ENCODE measurements at places on chromosomes 1 and 21.

DNA sequence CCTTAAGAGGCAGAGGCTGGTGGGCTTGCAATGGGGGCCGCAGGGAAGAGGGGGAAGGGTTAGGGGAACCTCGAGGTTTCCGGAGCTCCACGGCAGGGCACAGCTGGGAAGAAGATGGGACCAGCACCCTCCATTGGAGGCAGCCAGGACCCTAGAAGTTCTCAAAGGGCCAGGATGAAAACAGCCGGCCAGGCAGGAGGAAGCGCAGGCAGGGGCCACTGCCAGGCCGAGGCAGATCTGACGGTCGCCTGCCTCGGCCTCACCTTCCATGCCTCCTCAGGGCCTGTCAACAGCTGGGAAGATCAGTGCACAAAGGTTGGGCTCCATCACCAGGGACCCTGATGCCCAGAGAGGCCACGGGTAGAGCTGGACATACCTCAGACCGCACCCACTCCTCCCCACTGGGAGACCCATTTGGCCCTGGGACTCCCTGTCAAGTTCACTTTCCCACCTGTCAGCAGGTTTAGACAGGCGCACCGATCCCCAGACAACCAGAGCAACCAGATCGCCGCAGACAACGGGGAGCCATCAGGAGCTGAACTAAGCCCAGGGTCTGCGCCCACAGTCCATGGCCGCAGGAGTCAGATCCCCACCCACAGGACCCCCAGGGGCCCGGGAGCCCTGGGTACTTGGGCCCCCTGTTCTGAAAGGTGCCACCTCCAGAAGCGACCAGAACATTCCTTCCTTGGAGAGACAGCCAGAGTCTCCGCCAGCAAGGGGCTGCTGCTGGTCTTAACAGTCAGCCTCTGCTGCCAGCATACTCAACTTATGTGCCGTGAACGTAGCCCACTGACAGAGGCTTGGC lies 2.2 kb downstream of the SLC19A1 start:
- DNase-seq, result peak; percentile 13

DNA sequence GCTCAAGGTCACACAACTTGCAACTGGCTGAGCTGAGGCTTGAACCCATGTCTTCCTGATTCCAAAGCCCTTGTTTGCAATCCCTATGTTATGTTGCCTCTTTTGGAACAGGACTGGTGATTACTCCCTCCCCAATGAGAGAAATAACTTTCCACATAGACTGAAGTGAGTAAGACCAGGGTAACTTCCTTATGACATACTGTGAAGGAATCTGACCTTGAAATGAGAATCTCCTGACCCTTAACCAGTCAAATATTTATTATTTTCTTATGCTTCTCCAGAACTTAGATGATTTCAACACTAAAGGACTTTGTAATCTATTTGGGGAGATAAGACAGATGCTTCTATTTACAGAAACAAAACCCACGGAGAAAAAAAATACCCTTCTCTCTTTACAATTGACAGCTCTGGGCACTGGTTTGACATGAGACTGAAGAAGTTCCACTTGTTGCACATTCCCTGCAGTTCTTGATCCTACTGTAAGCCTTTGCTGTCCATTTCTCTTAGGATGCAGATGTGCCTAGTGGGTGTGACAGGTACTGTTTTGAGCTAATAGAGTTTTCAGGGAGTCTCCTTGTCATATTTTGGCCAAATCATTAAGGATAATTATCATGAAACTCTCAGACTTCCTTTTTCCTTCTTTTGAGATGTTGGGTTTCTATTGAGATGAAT lies 3.9 kb upstream of the RPTN start:
- DNase-seq, result no peak

DNA sequence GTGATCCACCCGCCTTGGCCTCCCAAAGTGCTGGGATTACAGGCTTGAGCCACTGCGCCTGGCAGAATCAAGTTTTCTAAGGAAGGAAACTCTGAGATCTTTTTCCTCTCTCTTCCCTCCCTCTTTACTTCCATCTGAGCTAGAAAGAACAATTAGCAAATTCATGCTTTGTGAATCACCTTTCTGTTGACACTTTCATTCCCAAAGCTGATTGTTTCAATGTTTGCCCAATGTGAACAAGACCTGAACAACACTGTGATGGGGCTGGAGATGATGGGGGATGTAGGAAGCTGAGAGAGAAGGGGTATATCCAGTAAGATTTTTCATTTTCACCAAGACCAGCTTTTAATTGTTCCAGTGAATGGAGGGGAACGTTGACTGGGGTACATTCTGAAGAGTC lies 5.7 kb upstream of the TENT5B start:
- DNase-seq, result no peak

GRCh38 chr21:43687566-43688399 lies 28.4 kb downstream of the RRP1B start:
- no peak for DNase-seq

DNA sequence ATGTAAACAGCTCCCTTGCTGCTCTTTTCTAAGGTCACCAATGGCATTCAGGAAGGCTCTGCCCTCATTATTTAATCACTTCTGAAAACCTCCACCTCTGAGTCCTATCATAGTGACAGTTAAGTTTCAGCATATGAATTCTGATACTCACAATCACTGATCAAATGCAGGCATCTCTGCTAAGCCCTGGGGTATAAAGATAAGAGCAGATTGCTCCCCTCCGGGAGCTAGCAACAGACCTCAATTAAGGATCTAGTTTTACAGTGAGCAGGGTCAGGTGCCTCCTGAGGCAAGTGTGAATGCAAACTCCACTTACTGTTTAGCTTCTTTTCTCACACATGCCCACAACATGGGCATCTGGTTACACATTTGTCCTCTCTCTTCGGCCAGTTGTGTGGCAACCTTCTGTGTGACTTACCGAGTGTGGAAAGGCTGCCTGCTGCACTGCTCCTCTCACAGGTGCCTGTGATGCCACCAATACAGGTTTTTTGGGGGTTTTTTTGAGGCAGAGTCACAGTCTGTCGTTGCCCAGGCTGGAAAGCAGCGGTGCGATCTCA lies 15.0 kb downstream of the IL10RB start:
- DNase-seq, result no peak

- DNase-seq, result no peak
Observed at GRCh38 chr1:54808443-54809207, 7.5 kb upstream of the TTC22 start.

GRCh38 chr1:61279570-61279969 lies 197.2 kb downstream of the NFIA start:
- DNase-seq, result no peak

GRCh38 chr1:234987415-234988154 lies 141.1 kb downstream of the TOMM20 start:
- DNase-seq, result peak; percentile 67

- no peak for DNase-seq
Observed at GRCh38 chr21:45383111-45383614, 21.8 kb upstream of the COL18A1 start.

- DNase-seq, result no peak
Observed at GRCh38 chr1:219585837-219586455, 27.0 kb downstream of the ZC3H11B start.

- no peak for DNase-seq
Observed at GRCh38 chr1:230735447-230735846, 11.7 kb upstream of the CAPN9 start.

DNA sequence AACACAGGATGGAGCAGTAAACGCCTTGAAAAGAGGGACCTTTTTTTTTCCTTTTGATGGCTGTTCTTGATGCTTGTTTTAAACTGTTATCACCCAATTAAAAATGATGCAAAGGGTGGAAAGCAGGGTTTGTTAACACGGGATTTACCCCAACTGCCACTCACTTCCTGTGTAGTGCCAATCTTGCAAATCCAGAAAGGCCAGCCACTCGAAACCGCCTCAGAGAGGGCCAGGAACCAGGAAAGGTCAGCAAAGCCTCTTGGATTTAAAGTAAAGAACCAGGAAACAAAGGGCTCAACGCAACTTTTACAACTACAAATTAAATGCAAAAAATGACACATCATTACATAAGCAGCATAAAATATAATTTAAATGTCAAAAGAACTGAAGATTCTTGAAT lies 347.4 kb downstream of the PDE4B start:
- no peak for DNase-seq

- DNase-seq, result no peak
Observed at GRCh38 chr1:27632387-27633297, 2.3 kb downstream of the FGR start.

DNA sequence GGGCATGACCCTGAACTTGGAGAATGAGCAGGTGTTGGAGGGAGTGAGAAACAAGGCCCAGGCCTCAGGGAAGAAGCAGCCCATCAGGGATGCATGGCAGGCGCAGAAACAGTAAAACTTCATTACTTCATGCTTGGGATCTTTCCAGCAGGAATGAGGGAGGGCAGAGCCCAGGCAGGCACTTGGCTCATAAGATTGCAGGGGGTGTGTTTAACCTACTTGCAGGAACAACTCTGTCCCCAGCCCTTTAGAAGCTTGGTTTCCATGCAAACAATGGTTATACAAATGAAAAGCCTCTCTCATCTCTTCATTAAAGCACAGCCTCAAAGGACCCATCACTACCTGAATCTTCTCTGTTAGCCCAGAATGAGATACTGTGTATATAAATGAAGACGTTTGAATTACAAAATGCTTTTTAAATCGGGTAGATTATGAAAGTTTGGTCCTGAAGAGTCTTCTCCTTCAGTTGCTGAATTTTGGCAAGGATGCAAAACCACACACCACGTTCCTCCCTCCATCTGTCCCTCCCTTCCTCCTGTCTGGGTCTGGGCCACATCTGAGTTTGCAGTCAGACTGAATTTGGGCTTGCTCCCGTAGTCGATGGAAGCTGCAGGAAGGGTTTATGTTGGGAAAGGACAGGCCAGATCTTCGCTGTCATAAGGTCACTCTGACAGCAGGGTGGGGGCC lies 154.4 kb upstream of the KLHDC7A start:
- no peak for DNase-seq

- DNase-seq, result no peak
Observed at GRCh38 chr1:66951513-66951912, 26.7 kb downstream of the MIER1 start.
